ENCODE measurements at places on chromosomes 12 and 14.

DNA sequence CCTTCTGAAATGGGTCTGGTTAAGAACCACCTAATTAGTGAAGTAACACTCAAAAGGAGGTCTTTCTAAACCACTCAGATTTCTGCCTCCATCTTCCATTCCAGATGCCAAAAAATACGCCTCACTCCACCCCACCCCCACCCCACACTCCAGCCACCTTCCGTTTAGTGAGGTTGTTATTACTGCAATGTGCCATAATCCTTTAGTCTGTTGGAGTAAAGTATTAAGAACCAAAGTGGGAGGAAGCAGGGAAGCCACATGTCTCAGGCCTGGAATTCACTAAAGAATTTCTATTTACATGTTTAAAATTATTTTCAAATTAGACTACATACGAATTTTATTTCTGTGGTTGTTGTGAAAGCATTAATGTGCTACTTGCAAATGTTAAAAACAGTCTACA is 7.4 kb downstream of the KIF21A start:
- DNase-seq: no peak

DNA sequence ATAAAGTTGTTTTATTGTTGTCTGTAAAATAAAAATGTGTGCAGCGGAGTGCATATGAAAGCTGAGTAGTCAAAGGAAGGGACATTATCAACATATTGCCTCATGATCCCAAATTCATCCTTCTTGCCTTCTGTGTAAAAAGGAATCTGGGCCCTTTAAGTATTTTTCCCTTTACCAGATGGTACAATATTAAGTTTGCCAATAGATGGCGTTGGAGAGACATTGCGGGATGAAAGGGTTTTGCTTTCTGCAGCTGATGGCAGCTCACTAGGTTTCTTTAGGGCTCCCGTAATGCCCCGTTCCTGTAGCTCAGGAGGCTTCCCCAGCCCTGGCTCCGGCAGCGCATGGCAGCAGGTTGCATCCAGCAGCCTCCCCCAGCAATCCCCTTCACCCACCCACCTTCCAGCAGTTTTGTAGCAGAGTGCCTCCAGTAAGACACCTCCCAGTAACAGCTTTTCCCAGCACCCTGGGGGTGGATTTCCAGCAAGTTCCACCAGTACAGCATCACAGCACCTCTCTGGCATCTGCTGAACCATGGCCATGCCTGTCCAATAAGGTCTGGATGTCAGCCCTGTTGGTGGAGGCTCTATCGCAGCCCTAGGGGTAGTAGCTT is 354.4 kb downstream of the MED13L start:
- DNase-seq: no peak

- no peak for DNase-seq
Observed at GRCh38 chr12:7344833-7345606, 41.1 kb downstream of the ACSM4 start.

DNA sequence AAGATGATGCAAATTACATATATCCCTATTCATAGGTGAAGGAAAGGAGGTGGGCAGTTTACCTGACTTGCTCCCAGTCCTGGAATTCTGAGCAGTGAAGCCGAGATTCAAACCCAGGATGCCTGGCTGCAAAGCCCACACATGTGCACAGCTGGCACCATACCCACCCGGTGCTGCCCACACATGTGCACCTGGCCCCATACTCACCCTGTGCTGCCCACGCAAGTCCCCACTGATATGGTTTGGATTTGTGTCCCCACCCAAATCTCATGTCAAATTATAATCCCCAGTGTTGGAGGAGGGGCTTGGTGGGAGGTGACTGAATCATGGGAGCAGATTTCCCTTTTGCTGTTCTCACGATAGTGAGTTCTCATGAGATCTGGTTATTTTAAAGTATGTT is 179.2 kb upstream of the C14orf180 start:
- DNase-seq: no peak

- no peak for DNase-seq
Observed at GRCh38 chr12:40614923-40615322, 77.3 kb upstream of the CNTN1 start.

- no peak for DNase-seq
Observed at GRCh38 chr14:86129426-86129825, 599.5 kb downstream of the FLRT2 start.

- DNase-seq: no peak
Observed at GRCh38 chr14:68782091-68782981, 10.5 kb downstream of the ZFP36L1 start.

GRCh38 chr14:89352976-89353765 is 63.9 kb downstream of the FOXN3 start:
- DNase-seq: no peak

- DNase-seq: no peak
Observed at GRCh38 chr12:24605466-24605865, 343.4 kb downstream of the BCAT1 start.

DNA sequence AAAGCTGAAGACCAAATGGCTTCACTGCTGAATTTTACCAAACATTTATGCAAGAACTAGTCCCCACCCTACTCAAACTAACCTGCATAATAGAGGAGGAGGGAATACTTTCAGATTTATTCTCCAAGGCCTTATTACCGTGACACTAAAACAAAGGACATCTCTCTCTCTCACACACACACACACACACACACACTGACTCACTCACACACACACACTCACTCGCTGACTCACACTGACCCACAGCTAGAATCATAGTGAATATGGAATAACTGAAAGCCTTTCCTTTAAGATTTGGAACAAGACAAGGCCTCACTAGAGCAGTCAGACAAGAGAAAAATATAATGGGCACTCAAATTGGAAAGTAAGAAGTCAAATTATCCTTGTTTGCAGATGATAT is 1014.1 kb downstream of the TMTC2 start:
- no peak for DNase-seq

DNA sequence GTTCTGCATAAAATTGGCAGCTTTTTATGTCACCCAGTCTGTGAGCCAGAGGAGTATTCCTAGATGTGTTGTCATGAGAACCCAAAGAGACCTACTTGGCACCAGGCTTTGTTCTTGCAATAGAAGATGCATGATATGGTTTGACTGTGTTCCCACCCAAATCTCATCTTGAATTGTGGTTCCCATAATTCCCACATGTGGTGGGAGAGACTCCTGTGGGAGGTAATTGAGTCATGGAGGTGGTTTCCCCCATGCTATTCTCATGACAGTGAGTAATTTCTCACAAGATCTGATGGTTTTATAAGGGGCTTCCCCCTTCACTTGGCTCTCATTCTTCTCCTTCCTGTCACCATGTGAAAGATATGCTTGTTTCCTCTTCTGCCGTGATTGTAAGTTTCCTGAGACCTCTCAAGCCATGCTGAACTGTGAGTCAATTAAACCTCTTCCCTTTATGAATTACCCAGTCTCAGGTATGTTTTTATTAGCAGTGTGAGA is 572.0 kb upstream of the ATP2B1 start:
- no peak for DNase-seq

- no peak for DNase-seq
Observed at GRCh38 chr12:54463034-54463433, 10.4 kb downstream of the GTSF1 start.

- no peak for DNase-seq
Observed at GRCh38 chr14:77206877-77207389, 25.3 kb downstream of the TMEM63C start.

DNA sequence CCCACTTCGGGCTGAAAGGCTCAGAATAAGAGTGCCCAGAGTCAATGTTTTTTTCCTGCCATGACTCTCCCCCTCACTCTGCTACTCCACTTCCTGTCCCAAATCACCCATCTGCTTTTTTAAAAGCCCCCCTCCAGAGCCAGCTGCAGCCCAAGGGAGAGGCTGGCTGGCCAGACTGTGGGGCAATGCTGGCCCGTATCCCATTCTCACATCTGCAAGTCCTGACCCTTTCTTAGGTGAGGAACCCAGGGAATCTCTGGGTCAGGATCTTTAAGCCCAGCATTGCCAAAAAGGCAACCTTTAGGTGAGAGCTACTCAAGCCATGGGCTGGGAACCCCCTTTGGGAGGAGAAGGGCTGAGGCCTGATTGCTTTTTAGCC is 1.7 kb upstream of the ITGA5 start:
- no peak for DNase-seq

- no peak for DNase-seq
Observed at GRCh38 chr14:24145690-24146452, 539 bp downstream of the PSME2 start.

GRCh38 chr14:80780500-80780899 is 161.0 kb downstream of the CEP128 start:
- no peak for DNase-seq

DNA sequence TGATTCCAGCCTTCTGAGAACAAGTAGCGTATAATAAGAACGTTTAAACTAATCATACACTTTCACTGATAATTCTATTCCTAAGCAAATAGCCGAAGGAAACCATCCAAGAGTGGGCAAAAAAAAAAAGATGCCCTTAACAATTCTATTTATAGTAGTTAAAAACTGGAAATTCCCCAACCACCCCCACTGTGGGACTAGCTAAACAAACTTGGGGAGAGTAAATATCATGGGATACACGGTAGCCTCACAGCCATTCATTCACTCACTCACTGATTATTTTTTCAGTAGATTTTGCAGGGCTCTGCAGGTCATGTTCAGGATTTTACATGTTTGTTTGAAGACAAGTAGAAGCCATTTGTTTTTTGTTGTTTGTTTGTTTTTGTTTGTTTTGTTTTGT is 197.0 kb downstream of the ETV6 start:
- DNase-seq: no peak

DNA sequence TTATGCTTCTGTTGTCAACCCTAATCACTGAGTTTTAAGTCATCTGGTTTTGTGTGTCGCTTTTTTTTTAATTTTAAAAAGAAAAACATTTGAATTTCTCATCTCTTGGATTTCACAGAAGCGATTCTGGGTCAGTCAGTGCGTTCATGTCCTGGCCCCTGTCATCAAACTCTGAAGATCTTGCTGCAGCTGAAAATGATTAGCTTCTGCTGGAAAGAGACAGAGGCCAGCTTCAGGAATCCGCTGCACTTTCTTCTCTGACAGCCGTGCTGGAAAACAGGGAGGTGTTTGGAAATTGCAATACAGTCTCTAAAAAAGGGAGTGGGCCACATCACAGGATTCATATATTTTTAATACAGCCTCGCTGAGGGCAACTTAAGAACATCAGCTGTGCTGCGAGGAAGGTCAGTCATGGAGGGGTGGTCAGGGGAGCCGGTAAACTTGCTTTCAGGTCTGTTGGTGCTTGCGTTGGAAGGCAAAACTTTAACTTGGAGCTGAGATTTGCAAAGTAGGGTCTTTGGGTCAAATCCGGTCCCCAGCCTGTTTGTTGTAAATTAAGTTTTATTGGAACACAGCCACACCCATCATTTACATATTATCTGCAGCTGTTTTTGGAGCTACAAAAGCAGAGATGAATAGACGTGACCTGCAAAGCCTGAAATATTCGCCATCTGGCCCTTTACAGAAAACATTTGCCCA is 190.8 kb downstream of the AACS start:
- DNase-seq: no peak

GRCh38 chr14:101120641-101121507 is 217.4 kb upstream of the RTL1 start:
- DNase-seq: no peak

- no peak for DNase-seq
Observed at GRCh38 chr12:86724716-86725115, 468.5 kb upstream of the MGAT4C start.

DNA sequence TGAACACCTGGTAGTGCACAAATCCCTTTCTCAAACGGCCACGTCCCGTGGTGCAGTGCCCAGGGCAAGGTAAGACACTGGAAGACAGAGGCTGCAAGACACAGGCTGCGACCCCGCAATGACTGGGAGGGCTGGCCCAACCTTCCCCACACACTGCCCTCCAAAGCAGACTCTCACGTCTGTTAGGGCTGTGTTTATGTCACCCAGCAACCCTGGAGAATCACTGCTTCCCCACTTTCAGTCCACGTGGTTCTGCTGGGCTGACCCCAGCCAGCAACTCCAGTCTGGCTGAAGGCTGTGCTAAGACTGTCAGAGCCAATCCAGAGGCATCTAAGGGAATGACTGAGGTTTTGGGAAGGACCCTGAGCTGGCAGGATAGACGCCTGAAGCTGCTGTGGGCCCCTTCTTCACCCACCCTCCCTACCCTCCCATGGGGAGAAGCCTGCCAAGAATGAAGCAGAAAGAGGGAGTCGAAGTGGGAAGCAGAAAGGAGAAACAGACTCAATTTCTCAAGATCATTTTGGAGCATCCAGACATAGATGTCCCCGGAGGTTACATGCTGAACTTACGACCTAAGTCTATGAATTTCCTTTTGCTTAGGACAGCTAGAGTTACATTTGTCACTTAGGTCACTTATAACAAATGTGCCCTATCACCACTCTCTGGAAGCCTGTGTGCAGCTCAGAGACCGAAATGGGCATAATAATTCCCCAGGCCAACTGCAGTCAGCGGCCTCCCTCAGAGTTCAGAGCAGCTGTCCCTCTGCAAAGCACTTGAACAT is 11.7 kb downstream of the KDM2B start:
- no peak for DNase-seq

DNA sequence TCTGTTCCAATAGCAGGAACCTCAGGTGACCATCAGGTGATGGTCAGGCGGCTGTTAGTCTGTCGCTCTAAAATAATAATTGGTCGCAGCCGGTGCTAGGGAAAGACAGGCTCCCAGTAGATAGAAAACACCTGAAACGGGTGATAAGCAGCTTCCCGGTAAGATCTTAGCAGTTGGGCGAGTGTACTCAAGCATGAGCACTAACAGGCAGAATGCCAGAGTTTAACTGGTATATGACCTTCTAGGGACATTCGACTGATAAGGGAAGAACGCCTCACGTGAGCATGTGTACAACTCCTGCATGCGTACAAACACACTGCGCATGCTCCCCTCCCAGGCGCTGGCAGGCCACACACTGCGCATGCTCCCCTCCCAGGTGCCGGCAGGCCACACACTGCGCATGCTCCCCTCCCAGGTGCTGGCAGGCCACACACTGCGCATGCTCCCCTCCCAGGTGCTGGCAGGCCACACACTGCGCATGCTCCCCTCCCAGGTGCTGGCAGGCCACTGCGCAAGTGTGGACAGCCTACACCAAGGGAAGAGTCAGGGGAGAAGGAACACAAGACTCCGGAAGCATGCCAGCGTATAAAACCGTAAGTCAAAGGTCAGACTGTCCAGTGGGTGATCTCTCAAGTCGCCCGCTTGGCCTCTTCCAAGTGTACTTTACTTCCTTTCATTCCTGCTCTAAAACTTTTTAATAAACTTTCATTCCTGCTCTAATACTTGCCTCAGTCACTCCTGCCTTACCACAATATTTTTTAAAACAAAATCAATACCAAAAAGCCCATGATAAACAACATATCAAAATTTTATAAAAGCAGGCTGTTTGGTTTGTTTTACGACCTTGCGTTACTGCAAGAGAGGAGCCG is 24.5 kb downstream of the GPRC5D start:
- DNase-seq: peak; percentile 86

GRCh38 chr12:60235261-60235660 is 639.4 kb downstream of the SLC16A7 start:
- DNase-seq: no peak

- DNase-seq: no peak
Observed at GRCh38 chr14:42192738-42193653, 586.3 kb downstream of the LRFN5 start.
